ENCODE measurements at places on chromosomes 7 and 10. TPM values are rescaled to one million over a fixed set of nuclear protein-coding genes. Genes with fewer than 3 reads are reported as not detected.

- no peaks in the 10 kb centered on the region for H3K36me3 ChIP-seq
- no peaks in the 10 kb centered on the region for H3K4me1 ChIP-seq
- no peak for DNase-seq
- H3K27ac ChIP-seq = no peak overlapping the region
These were observed 60.8 kb downstream of the XRCC2 start for GRCh38 chr7:152615031-152615741.

GRCh38 chr7:98027342-98028033, 37.5 kb upstream of the OCM2 start:
- H3K27me3 ChIP-seq = no peaks in the 10 kb centered on the region
- no peak overlapping the region for H3K27ac ChIP-seq
- no peak overlapping the region for H3K4me3 ChIP-seq
- DNase-seq = no peak

GRCh38 chr7:156519070-156519469, 121.5 kb upstream of the RNF32 start:
- H3K4me1 ChIP-seq = no peaks in the 10 kb centered on the region
- H3K27me3 ChIP-seq = no peaks in the 10 kb centered on the region
- no peak for DNase-seq
- H3K36me3 ChIP-seq = no peaks in the 10 kb centered on the region
- no peak overlapping the region for H3K27ac ChIP-seq

GRCh38 chr7:116704650-116705228, 32.7 kb downstream of the MET start:
- no peak overlapping the region for H3K4me3 ChIP-seq
- no peak for DNase-seq
- no peaks in the 10 kb centered on the region for H3K27me3 ChIP-seq
- peaks cover 15% of the 10 kb centered on the region for H3K36me3 ChIP-seq
- H3K27ac ChIP-seq = no peak overlapping the region

GRCh38 chr10:28137907-28138880, 139.3 kb upstream of the ODAD2 start:
- H3K27me3 ChIP-seq = no peaks in the 10 kb centered on the region
- no peak overlapping the region for H3K4me3 ChIP-seq
- H3K36me3 ChIP-seq = no peaks in the 10 kb centered on the region
- DNase-seq = peak; percentile 84

- H3K27ac ChIP-seq = no peak overlapping the region
- peaks cover 5% of the 10 kb centered on the region for H3K4me1 ChIP-seq
- no peak overlapping the region for H3K4me3 ChIP-seq
- H3K27me3 ChIP-seq = no peaks in the 10 kb centered on the region
- DNase-seq = no peak
- H3K36me3 ChIP-seq = no peaks in the 10 kb centered on the region
These were observed 10.6 kb upstream of the TOMM7 start for GRCh38 chr7:22833113-22833855.

- DNase-seq = no peak
- no peak overlapping the region for H3K27ac ChIP-seq
- no peak overlapping the region for H3K4me3 ChIP-seq
- no peaks in the 10 kb centered on the region for H3K4me1 ChIP-seq
These were observed 18.4 kb downstream of the STEAP1 start for GRCh38 chr7:90172624-90173023.

DNA sequence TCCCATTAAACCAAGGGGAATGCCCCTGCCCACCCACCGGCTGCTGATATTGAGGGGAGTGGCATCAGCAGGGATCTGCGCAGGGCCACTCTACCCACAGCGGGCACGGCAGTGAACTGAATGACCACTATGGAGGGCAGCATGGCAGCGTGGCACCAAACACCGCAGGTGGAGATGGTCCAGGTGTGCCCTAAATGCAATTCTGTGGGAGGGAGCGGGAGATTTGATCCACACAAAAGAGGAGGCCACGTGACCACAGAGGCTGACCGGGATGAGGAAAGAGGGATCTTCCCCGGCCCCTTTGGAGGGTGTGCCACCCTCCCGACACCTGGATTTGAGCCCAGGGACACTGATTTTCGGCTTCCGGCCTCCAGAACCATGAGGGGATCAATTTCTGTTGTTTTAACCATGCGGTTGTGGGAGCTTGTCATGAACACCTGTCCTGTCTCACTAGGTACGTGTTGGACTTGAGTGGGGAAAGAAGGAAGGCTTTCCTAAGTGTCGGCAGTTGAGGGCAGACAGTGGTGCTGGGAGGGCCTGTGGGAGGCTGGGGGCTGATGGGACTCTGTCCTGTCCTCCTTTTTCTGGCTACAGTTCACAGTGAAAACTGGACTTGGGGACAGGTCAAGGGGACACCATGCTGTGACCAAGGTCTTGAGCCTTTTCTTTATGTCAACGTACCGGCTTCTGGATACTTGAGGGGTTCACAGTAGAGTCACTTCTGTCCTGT, 66.1 kb downstream of the CFAP46 start:
- no peaks in the 10 kb centered on the region for H3K27me3 ChIP-seq
- no peak for DNase-seq
- H3K36me3 ChIP-seq = no peaks in the 10 kb centered on the region
- no peak overlapping the region for H3K27ac ChIP-seq
- H3K4me1 ChIP-seq = no peaks in the 10 kb centered on the region

- DNase-seq = peak; percentile 79
- H3K4me3 ChIP-seq = peak overlapping the region; percentile 29
- peak overlapping the region; percentile 86 for H3K27ac ChIP-seq
- H3K4me1 ChIP-seq = peaks cover 12% of the 10 kb centered on the region
- no peaks in the 10 kb centered on the region for H3K27me3 ChIP-seq
These were observed 131.2 kb downstream of the RALA start for GRCh38 chr7:39754326-39755120.

- no peak overlapping the region for H3K27ac ChIP-seq
- H3K4me3 ChIP-seq = no peak overlapping the region
- H3K4me1 ChIP-seq = no peaks in the 10 kb centered on the region
- no peaks in the 10 kb centered on the region for H3K36me3 ChIP-seq
These were observed 19.8 kb upstream of the PRRT4 start for GRCh38 chr7:128381161-128381821.

DNA sequence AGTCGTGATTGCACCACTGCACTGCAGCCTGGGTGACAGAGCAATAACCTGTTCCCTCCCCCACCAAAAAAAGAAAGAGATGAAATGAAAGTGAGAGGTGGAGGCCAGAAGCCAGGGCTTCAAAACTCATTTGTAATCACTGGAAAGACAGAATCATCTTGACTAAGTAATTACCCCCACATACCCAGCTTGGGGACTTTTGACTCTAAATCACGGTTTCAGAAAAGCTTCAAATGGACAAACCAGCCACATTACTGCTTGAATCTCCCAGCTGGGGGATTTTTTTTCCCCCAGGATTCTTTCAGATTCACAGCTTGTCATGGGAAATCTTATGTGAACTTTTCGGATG, 361.0 kb downstream of the FRMD4A start:
- no peak overlapping the region for H3K27ac ChIP-seq
- H3K27me3 ChIP-seq = no peaks in the 10 kb centered on the region
- DNase-seq = no peak
- H3K4me3 ChIP-seq = no peak overlapping the region
- H3K36me3 ChIP-seq = no peaks in the 10 kb centered on the region

GRCh38 chr10:102627736-102628293, 16.5 kb upstream of the TRIM8 start:
- no peaks in the 10 kb centered on the region for H3K27me3 ChIP-seq
- H3K4me1 ChIP-seq = peaks cover 54% of the 10 kb centered on the region
- H3K4me3 ChIP-seq = no peak overlapping the region
- H3K27ac ChIP-seq = peak overlapping the region; percentile 96
- no peaks in the 10 kb centered on the region for H3K36me3 ChIP-seq

DNA sequence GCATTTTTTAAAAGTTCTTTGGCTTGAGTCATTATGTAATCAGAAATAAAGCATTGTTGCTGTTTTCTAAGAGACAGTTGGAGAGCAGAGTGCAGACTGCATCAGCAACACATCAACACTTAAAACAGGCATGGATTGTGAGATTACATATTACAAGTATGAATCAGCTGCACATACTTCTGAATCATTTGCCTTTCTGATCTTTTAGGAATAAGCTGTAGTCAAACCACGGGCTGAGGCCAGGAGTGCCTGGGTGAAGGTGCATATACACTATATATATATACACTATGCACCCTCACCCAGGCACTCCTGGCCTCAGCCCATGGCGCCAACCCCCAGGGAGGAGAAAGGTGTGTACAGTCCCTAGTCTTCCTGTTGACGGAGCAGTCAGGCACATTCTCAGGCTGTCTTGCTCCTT, 52.4 kb upstream of the DLX6 start:
- no peaks in the 10 kb centered on the region for H3K27me3 ChIP-seq
- no peak overlapping the region for H3K4me3 ChIP-seq
- no peak overlapping the region for H3K27ac ChIP-seq

GRCh38 chr10:104447331-104447730, 93.7 kb downstream of the CFAP58 start:
- peaks cover 21% of the 10 kb centered on the region for H3K4me1 ChIP-seq
- peak; percentile 84 for DNase-seq
- H3K36me3 ChIP-seq = no peaks in the 10 kb centered on the region

DNA sequence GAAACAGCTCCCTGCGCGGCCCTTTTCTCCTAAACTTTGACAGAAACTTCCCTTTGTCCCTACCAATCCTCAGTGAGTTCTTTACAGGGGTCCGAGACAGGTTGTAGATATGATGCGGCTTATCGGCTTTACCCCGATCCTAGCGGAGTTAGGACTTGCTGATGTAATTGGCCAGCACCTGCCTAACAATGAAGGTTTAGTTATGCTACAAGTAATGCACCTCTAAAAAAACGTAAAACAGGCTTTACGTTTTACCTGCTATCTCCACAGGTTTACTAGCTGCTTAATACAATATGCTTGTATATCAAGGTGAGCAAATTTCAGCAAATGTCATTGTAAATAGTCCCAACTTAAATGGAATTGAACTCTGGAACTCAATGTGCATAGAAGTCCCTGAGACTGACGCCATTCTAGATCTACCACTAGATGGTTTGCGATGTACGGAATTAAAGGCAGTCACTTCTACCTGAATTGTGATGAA, 697 bp upstream of the SNX13 start:
- peaks cover 7% of the 10 kb centered on the region for H3K4me1 ChIP-seq
- peak overlapping the region; percentile 96 for H3K27ac ChIP-seq
- H3K36me3 ChIP-seq = no peaks in the 10 kb centered on the region
- no peaks in the 10 kb centered on the region for H3K27me3 ChIP-seq
- DNase-seq = no peak

GRCh38 chr10:101774589-101775272, 1.2 kb downstream of the FGF8 start:
- H3K27me3 ChIP-seq = peaks cover 71% of the 10 kb centered on the region
- H3K4me1 ChIP-seq = peaks cover 11% of the 10 kb centered on the region
- H3K36me3 ChIP-seq = no peaks in the 10 kb centered on the region
- H3K27ac ChIP-seq = no peak overlapping the region
- DNase-seq = no peak

GRCh38 chr7:149714910-149715471, 58.4 kb downstream of the ZNF467 start:
- H3K4me3 ChIP-seq = peak overlapping the region; percentile 69
- peaks cover 22% of the 10 kb centered on the region for H3K4me1 ChIP-seq
- no peak for DNase-seq
- no peaks in the 10 kb centered on the region for H3K36me3 ChIP-seq
- H3K27me3 ChIP-seq = no peaks in the 10 kb centered on the region
- H3K27ac ChIP-seq = no peak overlapping the region

DNA sequence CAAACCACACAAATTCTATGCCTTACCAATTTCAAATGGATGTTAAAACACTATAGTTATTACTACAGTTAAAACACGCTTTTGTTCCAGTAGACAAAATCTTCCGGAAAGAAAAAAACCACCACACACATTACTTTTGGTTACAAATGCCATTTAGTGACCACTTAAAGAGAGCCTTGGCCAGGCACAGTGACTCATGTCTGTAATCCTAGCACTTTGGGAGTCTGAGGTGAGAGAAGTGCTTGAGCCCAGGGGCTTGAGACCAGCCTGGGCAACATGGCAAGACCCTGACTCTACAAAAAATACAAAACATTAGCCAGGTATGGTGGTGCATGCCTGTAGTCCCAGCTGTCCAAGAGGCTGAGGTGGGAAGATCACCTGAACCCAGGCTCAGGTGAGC, 7.2 kb downstream of the TNPO3 start:
- peak; percentile 33 for DNase-seq
- no peaks in the 10 kb centered on the region for H3K27me3 ChIP-seq
- no peaks in the 10 kb centered on the region for H3K4me1 ChIP-seq

Gene MYOF
- total RNA-seq = 299 TPM

Gene AHR
- total RNA-seq = 40.4 TPM

Gene POM121
- total RNA-seq = 49.1 TPM

Gene POMZP3
- total RNA-seq = 11.7 TPM

Gene ACSL5
- 0.79 TPM for total RNA-seq

Gene TMEM196
- total RNA-seq = not detected

Gene NYAP1
- 2.6 TPM for total RNA-seq

All from astrocyte (in vitro differentiated cells and primary cell).